ENCODE measurements at places on chromosomes 2 and 18. TPM values are rescaled to one million over a fixed set of nuclear protein-coding genes. Genes with fewer than 3 reads are reported as not detected.

DNA sequence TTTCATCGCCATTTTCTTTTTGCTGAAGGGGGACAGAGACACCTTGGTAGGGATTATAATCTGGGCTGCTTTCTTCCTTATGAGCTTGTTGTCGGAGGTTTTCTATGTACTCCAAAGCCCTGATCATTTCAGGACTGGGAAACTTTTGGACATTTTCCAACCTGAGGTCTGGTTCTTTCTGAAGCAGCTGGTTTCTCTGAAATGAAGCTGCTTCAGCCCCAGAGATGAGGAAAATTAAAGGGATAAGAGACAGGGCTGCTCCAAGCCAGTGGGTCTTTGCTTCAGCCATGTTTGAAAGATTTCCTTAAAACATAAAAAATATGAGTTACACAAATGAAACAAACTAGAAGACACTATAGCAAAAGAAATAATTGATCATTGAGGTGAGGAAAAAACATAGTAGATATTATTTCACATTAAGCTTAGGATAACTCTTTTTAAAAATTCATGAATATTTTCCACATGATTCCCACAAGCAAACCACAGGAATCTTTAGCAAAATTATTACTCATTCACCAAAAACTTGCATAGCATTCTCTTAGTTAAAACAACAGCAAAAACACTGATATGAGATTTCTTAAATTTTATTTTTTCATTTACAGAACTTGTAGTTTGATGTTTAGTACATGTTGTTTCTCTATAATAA lies 3.0 kb downstream of the SCG2 start:
- no peak for DNase-seq
- peaks cover 42% of the 10 kb centered on the region for H3K36me3 ChIP-seq

DNA sequence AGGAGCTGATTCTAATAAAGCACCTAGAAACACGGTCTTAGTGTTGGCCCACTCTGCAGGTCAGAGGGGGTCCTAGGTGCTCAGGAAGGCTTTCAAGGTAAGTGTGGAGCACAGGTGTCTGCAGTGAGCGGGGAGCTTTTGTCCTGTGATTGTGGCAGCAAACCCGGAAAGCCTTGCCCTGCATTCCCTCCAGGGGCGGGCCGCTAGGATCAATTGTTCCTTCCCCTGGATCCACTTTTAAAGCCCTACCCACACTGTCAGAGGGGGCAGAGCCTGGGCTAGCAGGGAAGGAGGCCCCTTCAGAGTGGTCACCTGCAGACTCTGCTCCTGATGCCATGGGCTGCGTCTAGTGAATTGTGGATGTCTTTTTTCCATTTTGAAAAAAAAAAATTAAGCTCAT lies 176.0 kb downstream of the CTIF start:
- no peaks in the 10 kb centered on the region for H3K36me3 ChIP-seq
- H3K27me3 ChIP-seq, result no peaks in the 10 kb centered on the region
- no peak overlapping the region for H3K4me3 ChIP-seq
- no peak overlapping the region for H3K27ac ChIP-seq
- no peaks in the 10 kb centered on the region for H3K4me1 ChIP-seq
- DNase-seq, result no peak

- H3K27ac ChIP-seq, result peak overlapping the region; percentile 96
- H3K4me3 ChIP-seq, result no peak overlapping the region
- peaks cover 5% of the 10 kb centered on the region for H3K36me3 ChIP-seq
- peaks cover 39% of the 10 kb centered on the region for H3K4me1 ChIP-seq
- no peak for DNase-seq
- no peaks in the 10 kb centered on the region for H3K27me3 ChIP-seq
Measured at GRCh38 chr2:220334210-220334609, 706.8 kb downstream of the SLC4A3 start.

- no peaks in the 10 kb centered on the region for H3K4me1 ChIP-seq
- no peak overlapping the region for H3K4me3 ChIP-seq
- H3K27me3 ChIP-seq, result peaks cover 18% of the 10 kb centered on the region
- DNase-seq, result no peak
- H3K36me3 ChIP-seq, result no peaks in the 10 kb centered on the region
- H3K27ac ChIP-seq, result no peak overlapping the region
Measured at GRCh38 chr2:16442971-16443370, 222.7 kb downstream of the CYRIA start.

- no peak overlapping the region for H3K4me3 ChIP-seq
- H3K36me3 ChIP-seq, result no peaks in the 10 kb centered on the region
- H3K27me3 ChIP-seq, result no peaks in the 10 kb centered on the region
- DNase-seq, result peak; percentile 37
- no peaks in the 10 kb centered on the region for H3K4me1 ChIP-seq
Measured at GRCh38 chr2:30664761-30665358, 142.4 kb downstream of the CAPN13 start.

DNA sequence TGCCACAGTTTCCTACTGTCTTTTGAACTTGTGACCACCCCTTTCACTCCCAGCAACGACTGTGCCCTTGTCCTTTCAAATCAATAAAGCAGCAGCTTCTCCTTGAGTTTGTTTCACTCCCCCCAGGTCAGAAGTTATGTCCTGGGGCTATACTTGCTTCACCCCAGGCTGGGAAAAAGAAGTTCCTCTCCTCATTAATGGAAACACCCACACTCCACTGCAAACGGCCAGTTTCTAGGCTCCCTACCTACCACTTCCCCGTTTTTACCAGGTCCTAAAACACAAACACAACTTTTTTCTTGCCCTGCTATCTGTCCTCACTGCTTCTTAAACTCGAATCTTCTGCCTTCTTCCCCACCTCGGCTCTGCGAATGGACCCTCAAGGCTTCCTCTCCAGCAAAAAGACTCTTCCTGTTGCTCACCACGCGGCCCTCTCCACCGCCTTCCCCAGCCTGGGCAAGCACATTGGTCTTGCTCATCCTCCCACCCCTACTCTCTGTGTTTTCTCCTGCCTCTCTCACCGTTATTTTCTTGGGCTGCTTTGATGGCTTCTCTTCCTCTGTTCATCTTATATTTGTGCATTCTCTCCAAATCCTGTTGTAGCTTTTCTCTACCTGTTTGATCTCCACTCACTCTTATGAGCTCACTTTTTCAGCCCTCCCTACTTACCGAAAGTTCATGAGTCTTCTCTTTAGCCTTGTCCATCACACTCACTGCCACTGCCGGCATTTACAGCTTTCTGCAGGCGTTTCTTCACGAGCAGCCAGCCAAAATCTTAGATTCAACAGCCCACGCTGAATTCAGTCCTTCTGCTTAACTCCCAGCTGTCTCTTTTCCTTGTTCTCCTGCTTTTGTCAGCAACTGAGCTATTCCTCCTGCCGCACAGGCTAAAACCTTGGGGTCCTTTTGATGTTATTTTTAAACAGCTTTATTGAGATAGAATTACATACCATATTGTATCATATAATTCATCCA lies 7.0 kb upstream of the SP5 start:
- no peaks in the 10 kb centered on the region for H3K36me3 ChIP-seq
- H3K4me3 ChIP-seq, result no peak overlapping the region
- DNase-seq, result no peak
- H3K4me1 ChIP-seq, result peaks cover 10% of the 10 kb centered on the region
- H3K27me3 ChIP-seq, result peaks cover 55% of the 10 kb centered on the region
- H3K27ac ChIP-seq, result no peak overlapping the region

- H3K4me1 ChIP-seq, result no peaks in the 10 kb centered on the region
- no peak overlapping the region for H3K4me3 ChIP-seq
- no peak overlapping the region for H3K27ac ChIP-seq
- no peaks in the 10 kb centered on the region for H3K27me3 ChIP-seq
- H3K36me3 ChIP-seq, result no peaks in the 10 kb centered on the region
- no peak for DNase-seq
Measured at GRCh38 chr18:25422230-25422629, 70.3 kb upstream of the ZNF521 start.

Gene VWC2L
- total RNA-seq, result not detected

Gene PLGLB1
- total RNA-seq, result 3.3 TPM

Gene C2orf78
- total RNA-seq, result not detected
